ENCODE measurements at places on chromosomes 1 and 21. TPM values are rescaled to one million over a fixed set of nuclear protein-coding genes. Genes with fewer than 3 reads are reported as not detected.

The TCHHL1 gene
- total RNA-seq, result not detected

The C1orf35 gene
- total RNA-seq, result 16.3 TPM

The ANGPTL3 gene
- not detected for total RNA-seq

GRCh38 chr1:41827991-41828570 lies 90.6 kb downstream of the HIVEP3 start:
- no peaks in the 10 kb centered on the region for H3K36me3 ChIP-seq
- H3K4me1 ChIP-seq, result peaks cover 12% of the 10 kb centered on the region
- H3K4me3 ChIP-seq, result no peak overlapping the region
- H3K27me3 ChIP-seq, result no peaks in the 10 kb centered on the region
- H3K27ac ChIP-seq, result no peak overlapping the region

DNA sequence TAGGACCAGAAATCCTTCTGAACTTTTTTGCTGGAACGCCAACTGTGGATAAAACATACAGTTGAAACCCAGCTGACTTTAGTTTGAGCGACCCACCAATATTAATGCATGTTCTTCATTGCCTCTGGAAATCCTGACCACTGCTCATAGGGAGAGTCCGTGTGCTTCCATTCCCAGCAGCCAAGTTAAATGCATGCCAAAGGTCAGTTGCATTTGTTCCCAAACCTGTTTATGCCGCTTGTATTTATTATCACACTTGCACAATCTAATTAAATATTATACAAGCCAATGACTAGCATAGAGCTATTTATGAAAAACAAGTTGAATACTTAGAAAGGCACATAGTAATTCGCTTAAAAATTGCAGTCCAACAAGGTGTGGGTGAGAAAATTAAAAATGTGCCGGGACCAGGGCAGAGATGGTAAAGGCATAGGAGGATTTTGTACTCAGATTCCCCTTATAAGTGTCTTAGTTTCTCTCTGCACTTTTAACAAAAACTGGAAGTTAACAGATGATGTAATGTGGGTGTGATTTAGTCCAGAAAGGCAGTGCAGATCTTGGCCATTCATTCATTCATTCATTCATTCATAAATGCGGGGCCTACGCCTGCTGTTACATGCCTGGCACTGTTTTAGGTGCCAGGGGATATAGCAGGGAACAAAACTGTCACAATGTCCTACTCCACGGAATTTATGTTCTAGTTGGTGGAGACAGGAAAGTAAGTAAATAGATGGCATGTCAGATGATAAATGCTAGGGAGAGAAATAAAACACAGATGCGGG lies 99.7 kb downstream of the PRDM2 start:
- no peak overlapping the region for H3K27ac ChIP-seq
- H3K4me3 ChIP-seq, result no peak overlapping the region
- no peaks in the 10 kb centered on the region for H3K27me3 ChIP-seq
- H3K4me1 ChIP-seq, result no peaks in the 10 kb centered on the region

GRCh38 chr1:156140879-156141707 lies 12.3 kb upstream of the SEMA4A start:
- H3K27ac ChIP-seq, result no peak overlapping the region
- H3K4me3 ChIP-seq, result no peak overlapping the region
- no peaks in the 10 kb centered on the region for H3K27me3 ChIP-seq
- no peaks in the 10 kb centered on the region for H3K4me1 ChIP-seq
- H3K36me3 ChIP-seq, result peaks cover 25% of the 10 kb centered on the region
- DNase-seq, result no peak

DNA sequence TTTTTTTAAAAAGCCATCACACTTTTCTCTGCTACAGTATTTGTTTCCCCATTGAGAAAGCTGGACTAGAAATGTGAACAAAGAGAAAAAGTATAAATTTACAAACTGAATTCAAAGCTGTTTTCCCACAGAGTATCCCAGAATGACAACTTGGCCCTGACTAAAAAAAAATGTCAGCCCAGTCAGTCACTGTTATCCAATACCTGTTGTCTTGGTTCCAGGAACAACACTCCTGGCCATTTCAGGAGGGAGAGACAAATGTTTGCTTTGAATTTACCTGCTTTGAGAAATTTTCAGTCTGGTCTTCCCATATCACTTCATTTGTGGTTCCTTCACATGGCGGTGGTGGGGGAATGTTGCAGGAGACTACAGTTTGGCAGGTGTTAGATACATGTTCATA lies 46.2 kb downstream of the COLGALT2 start:
- H3K27me3 ChIP-seq, result no peaks in the 10 kb centered on the region
- no peak overlapping the region for H3K27ac ChIP-seq
- peaks cover 4% of the 10 kb centered on the region for H3K4me1 ChIP-seq
- H3K4me3 ChIP-seq, result no peak overlapping the region
- no peaks in the 10 kb centered on the region for H3K36me3 ChIP-seq
- DNase-seq, result no peak

- no peaks in the 10 kb centered on the region for H3K36me3 ChIP-seq
- H3K4me3 ChIP-seq, result no peak overlapping the region
- DNase-seq, result peak; percentile 33
- H3K27me3 ChIP-seq, result no peaks in the 10 kb centered on the region
- no peak overlapping the region for H3K27ac ChIP-seq
- H3K4me1 ChIP-seq, result peaks cover 16% of the 10 kb centered on the region
Observed at GRCh38 chr1:212293579-212293978, 8.4 kb downstream of the PPP2R5A start.

DNA sequence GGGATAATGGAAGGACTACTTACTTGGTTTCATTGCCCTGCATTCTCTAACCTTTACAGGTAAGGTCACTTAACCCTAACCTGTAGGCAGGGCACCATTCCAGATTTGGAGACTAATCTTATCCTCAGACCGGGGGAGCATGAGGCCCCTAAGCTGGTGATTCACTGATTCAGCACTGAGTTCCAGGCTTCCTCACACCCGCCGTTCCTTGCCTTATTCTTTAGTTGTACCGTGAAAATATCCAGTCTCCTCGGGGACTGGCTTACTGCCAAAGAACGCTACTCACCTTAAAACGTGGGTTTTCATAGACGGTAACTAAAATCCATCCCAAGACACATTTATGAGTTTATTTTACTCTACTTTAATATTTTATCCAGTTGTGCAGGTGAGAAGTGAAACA lies 44.3 kb upstream of the COL24A1 start:
- no peaks in the 10 kb centered on the region for H3K36me3 ChIP-seq
- H3K4me3 ChIP-seq, result no peak overlapping the region

- peaks cover 8% of the 10 kb centered on the region for H3K4me1 ChIP-seq
- H3K27ac ChIP-seq, result no peak overlapping the region
- no peak overlapping the region for H3K4me3 ChIP-seq
- H3K36me3 ChIP-seq, result peaks cover 1% of the 10 kb centered on the region
Observed at GRCh38 chr21:42298657-42299056, 16.6 kb downstream of the TFF3 start.

GRCh38 chr1:39990428-39990827 lies 35.5 kb downstream of the MFSD2A start:
- H3K4me3 ChIP-seq, result no peak overlapping the region
- H3K4me1 ChIP-seq, result no peaks in the 10 kb centered on the region
- no peak for DNase-seq
- H3K27ac ChIP-seq, result no peak overlapping the region
- no peaks in the 10 kb centered on the region for H3K27me3 ChIP-seq

All from lung (tissue), 17 donors.